ENCODE measurements at places on chromosomes 13 and 19. TPM values are rescaled to one million over a fixed set of nuclear protein-coding genes. Genes with fewer than 3 reads are reported as not detected.

DNA sequence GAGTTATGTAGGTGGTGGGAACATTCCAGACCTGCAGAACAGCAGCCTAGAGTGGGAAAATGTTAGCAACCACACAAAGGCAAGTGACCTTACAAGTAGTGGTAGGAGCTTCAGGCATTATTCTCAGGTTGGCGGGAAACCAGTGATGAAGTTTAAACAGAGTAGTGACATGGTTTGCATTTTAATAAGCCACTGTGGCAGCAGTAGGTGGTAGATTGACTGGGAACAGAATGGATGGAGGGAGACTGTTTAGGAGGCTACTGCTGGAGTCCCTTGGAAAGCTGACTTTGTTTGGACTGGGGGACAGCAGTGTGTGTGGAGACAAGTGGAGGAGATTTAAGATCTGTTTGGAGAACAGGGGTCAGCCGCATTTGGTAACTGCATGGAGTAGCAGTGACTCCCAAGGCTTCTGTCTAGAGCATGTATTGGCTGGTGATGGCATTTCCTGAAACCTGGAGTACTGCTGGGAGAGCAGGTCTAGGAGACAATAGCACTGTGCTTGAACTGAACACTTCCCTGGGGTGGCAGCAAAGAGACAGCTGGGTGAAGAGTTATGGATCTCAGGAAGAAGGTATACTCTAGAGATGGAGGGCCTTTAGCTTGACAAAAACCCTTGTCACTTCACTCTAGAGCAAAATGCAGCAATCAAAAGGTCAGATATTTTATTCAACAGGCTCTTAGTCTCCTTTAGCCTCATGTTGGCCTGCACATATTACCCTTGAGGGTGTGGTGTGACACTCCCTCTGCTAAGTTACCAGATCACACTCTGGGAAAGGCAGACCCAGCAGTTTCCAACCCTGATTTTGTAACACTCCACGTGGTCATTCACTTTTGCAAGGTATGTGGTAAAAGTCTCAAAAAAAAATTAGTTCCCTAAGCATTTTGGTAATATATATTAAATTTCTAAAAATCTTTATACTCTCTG is 70.3 kb downstream of the DHRS12 start:
- DNase-seq: no peak

DNA sequence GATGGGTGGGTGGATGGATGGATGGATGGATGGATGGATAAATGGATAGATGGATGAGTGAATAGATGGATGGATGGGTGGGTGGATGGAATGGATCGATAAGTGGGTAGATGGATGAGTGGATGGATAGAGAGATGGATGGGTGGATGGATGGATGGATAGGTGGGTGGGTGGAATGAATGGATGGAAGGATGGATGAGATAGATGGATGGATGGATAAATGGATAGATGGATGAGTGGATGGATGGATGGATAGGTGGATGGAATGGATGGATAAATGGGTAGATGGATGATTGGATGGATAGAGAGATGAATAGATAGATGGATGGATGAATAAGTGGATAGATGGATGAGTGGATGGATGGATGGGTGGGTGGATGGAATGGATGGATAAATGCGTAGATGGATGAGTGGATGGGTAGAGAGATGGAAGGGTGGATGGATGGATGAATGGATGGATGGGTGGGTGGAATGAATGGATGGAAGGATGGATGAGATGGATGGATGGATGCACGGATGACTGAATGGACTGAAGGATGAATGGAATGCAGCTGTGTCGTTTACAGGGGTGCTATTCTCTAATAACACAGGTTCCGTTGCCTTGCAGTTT is 21.8 kb downstream of the PRR22 start:
- DNase-seq: no peak

- no peak for DNase-seq
Observed at GRCh38 chr13:44140146-44140545, 233.5 kb upstream of the SERP2 start.

DNA sequence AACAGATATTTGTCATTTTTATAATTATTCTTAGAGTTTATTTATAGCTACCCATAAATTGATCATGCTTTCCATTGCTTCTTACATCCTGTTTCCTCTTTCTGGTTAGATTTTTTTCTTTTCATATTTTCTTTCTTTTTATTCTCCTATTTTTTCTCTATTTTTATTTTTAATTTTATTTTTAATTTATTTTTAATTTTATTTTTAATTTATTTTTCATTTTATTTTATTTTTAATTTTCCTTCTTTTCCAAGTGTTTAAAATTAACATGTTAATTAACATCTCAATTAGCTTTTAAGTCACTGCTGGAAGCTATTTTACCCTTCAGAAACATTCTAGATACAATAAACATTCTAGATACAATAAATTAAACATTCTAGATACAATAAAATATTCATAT is 269.6 kb downstream of the B3GLCT start:
- DNase-seq: no peak

DNA sequence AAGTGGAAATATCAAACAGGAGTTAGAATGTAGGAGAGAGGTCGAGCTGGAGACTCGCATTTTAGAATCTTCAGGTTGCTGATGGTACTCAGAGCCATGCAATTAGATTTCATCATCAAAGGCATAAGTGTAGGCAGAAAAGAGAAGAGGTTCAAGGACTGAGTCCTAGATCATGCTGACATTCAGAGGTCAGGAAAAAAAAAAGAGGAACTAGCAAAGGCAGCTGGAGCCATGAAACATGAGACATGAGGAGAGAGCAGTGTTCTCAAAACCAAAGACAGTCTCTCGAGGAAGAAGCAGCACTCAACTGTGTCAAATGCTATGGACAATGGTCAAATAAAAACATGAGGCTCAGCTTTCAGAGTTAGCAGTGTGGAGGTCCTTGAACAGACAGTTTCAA is 12.4 kb upstream of the TPP2 start:
- DNase-seq: no peak

DNA sequence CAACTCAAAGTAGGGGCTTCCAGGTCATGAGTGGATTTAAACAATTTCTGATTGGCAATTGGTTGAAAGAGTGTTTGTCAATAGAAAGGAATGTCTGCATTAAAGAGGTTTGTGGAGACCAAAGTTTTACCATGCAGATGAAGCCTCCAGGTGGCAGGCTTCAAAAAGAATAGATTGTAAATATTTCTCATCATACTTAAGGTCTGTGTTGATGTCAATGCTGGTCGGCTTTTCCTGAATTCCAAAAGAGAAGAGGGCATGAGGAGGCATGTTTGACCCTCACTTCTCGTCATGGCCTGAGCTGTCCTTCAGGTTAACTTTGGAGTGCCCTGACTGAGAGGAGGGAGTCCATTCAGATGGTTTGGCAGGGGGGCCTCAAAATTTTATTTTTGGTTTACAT is 125.4 kb upstream of the RFC3 start:
- DNase-seq: no peak

GRCh38 chr13:88857256-88857655 is 1186.1 kb downstream of the SLITRK5 start:
- DNase-seq: no peak

GRCh38 chr13:29438769-29439168 is 156.7 kb downstream of the SLC7A1 start:
- no peak for DNase-seq

- DNase-seq: no peak
Observed at GRCh38 chr19:15154002-15154612, 46.7 kb downstream of the NOTCH3 start.

- peak; percentile 36 for DNase-seq
Observed at GRCh38 chr13:33761740-33762139, 56.2 kb upstream of the RFC3 start.

DNA sequence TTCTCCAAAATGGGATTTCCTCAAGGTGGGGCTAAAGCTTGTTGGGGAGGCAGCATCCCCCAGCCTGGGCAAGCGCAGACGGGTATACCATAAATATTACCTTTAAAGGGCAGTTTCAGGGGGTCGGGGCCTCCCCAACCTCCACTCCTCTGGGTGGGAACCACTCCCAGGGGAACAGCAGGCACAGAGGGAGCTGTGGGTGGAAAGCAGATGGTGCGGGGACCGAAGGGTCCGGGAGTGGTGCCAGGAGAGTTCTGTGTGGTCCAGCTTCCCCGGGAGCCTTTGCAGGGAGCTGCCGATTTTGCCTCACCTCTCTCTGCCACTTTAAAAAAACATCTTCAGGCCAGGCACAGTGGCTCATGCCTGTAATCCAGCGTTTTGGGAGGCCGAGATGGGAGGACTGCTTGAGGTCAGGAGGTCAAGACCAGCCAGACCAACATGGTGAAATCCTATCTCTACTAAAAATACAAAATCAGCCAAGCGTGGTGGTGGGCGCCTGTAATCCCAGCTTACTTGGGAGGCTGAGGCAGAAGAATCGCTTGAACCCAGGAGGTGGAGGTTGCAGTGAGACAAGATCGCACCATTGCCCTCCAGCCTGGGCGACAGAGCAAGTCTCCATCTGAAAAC is 5.5 kb downstream of the MAST3 start:
- no peak for DNase-seq

- DNase-seq: no peak
Observed at GRCh38 chr13:20995245-20995838, 66.0 kb downstream of the LATS2 start.

DNA sequence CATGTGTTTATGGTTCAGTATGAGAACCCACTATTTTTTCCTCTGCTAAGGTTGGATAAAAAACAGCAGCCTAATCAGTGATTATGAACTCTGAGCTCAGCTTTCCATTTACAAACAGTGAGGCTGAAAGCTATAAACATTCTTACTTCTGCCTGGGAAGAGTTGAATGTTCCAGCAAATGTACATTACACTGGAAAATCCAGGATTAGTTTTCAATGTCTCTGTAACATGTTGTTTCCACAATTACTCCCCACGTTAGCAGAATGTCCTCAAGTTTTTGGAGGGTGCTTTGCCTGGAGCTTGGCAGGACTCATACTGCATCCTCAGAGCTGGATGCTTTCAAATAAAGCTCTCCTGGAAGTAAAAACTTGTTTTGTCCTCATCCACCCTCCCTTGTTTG is 150.4 kb downstream of the POSTN start:
- DNase-seq: no peak

- DNase-seq: peak; percentile 29
Observed at GRCh38 chr13:25468325-25469168, 96.8 kb downstream of the ATP8A2 start.

DNA sequence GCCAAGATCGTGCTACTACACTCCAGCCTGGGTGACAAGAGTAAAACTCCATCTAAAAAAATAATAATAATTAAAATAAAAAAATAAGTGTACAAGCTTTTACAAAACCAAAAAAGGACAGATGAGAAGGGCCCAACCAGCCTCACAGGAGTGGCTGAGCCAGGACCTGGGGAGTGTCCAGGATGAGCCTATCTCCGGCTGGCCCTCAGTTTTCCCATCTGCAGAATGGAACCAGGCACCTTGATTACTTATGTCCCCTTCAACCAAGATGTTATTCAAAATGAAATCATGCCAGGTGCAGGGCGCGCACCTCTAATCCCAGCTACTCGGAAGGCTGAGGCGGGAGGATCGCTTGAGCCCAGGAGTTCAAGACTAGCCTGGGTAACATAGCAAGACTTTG is 9.5 kb upstream of the IFI30 start:
- DNase-seq: no peak

DNA sequence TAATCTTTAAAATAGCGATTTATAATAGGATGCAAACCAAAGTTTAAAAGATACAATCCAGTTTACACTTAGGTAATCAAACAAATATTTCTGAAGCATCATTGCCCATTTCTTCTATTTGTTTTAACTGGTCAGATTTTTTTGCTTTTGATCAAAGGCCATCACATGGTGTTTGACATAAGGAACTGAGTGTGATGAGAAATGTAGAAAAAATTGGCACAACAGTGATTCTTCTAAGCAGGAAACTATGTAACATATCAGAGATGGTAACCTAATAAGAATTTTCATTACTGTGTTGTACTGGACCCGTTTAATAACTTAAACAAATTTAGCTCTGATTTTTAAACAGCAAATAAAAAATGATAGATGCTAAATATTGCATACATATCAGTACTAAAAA is 644.7 kb upstream of the KLF12 start:
- DNase-seq: no peak

DNA sequence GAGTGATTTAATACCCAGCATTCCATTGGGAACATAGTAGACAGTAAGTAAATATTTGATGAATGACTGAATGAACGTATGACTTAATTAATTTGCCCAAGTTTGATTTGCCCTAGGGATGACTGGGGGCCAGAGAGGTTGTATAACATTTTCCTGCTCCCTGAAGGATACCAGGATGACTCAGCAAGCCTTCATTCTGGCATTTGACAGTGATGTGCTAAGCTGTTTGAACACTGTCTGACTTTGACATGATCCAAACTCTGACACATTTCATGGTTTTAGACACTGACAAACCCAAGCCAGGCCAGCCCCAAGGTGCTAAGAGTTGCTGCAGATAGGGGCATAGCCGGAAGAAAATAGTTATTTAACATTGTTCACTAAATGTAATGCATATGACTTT is 53.4 kb upstream of the KLF12 start:
- DNase-seq: no peak

DNA sequence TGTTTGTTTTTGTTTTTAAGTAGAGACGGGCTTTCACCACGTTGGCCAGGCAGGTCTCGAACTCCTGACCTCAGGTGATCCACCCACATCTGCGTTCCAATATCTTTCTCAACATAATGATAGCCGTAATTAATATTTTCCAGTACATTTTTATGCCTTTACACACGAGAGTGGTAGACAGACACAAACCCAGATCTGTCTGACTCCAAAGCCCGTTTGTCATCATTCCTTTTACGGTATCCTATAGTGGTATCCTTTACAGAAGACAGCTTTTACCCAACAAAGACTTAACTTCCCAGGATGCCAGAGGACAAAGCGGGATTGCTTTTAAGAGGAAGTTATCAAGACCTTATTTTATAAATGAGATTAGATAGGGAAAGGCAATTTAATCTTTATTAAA is 59.8 kb downstream of the IPO5 start:
- no peak for DNase-seq

- DNase-seq: no peak
Observed at GRCh38 chr19:39307046-39307821, 11.0 kb downstream of the IFNL1 start.

GRCh38 chr13:22447132-22447886 is 733.5 kb upstream of the SGCG start:
- no peak for DNase-seq

Gene SIX5
- 13.9 TPM for polyA plus RNA-seq

Gene CD70
- not detected for polyA plus RNA-seq

Gene CD209
- 1.5 TPM for polyA plus RNA-seq

Gene ATP12A
- polyA plus RNA-seq: 13.4 TPM

Gene TYROBP
- 11.9 TPM for polyA plus RNA-seq

Gene AMER2
- polyA plus RNA-seq: 0.44 TPM

Gene LILRB5
- polyA plus RNA-seq: 2.3 TPM

Gene NKG7
- polyA plus RNA-seq: 1.9 TPM

Gene ZNF844
- polyA plus RNA-seq: 30.2 TPM

Gene LGALS14
- not detected for polyA plus RNA-seq

Gene ZNF841
- polyA plus RNA-seq: 15.9 TPM

Gene RGL3
- 62.2 TPM for polyA plus RNA-seq

Gene CHMP2A
- 132 TPM for polyA plus RNA-seq

Gene CYP2B6
- 1.6 TPM for polyA plus RNA-seq

Measured in renal cortex interstitium (tissue), 15 donors.